ENCODE measurements at places on chromosomes 16 and 17.

DNA sequence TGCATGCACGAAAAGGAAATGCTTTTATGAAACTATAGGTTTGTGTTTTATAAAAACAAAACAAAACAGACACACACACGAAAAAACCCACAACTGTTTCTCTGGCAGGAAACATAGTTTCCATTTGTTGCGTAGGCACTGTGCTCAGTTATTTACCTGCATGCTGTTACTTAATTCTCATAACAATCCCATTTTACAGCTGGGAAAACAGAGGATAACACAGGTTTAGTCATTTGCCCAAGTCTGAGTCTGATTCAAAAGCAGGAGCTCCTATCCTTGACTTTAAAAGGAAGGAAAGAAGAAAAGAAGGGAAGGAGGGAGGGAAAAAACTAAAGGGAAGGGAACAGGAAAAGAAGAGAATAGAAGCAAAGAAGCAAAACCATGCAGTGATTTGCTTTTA, 117.4 kb downstream of the DNAH3 start:
- DNase-seq, result no peak

GRCh38 chr16:88913870-88914269, 47.4 kb upstream of the PABPN1L start:
- DNase-seq, result no peak

DNA sequence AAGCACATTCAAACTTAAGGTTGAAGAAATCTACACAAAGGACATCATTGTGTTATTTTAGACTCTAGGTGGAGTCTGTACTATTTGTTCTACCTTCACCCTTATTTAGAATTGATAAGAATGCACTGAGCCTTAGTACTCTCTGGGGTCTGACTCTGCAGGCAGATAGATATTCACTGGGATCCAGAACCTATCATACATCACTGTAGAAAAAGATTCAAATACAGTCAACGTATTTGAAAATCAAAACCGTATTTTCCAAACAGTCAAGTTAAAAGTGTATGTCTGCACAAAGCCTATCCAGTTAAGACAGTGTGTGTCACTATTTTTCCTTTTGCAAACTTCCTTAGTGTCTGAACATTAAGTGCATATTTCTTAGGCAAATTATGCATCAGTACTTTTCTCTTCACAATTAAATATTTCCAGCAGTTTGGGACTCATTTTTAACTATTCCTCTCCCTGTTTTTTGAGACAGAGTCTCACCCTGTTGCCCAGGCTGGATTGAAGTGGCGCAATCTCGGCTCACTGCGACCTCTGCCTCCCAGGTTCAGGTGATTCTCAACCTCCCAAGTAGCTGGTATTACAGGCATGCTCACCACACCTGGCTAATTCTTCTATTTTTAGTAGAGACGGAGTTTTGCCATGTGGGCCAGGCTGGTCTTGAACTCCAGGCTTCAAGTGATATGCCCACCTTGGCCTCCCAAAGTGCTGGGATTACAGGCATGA, 22.3 kb downstream of the MOSMO start:
- DNase-seq, result no peak

GRCh38 chr17:61423967-61424649, 24.5 kb downstream of the TBX2 start:
- no peak for DNase-seq
